SJSA1 (cell line): ENCODE measurements at places on chromosomes 13 and 19. TPM values are rescaled to one million over a fixed set of nuclear protein-coding genes. Genes with fewer than 3 reads are reported as not detected.

- H3K4me1 ChIP-seq = peaks cover 20% of the 10 kb centered on the region
- peak; percentile 83 for DNase-seq
- H3K4me3 ChIP-seq = peak overlapping the region; percentile 98
- H3K36me3 ChIP-seq = peaks cover 59% of the 10 kb centered on the region
These were observed 1.1 kb downstream of the KEAP1 start for GRCh38 chr19:10501971-10502523.

GRCh38 chr13:64327505-64328194 lies 2902.5 kb downstream of the PCDH9 start:
- H3K27ac ChIP-seq = no peak overlapping the region
- no peaks in the 10 kb centered on the region for H3K4me1 ChIP-seq
- no peaks in the 10 kb centered on the region for H3K27me3 ChIP-seq

DNA sequence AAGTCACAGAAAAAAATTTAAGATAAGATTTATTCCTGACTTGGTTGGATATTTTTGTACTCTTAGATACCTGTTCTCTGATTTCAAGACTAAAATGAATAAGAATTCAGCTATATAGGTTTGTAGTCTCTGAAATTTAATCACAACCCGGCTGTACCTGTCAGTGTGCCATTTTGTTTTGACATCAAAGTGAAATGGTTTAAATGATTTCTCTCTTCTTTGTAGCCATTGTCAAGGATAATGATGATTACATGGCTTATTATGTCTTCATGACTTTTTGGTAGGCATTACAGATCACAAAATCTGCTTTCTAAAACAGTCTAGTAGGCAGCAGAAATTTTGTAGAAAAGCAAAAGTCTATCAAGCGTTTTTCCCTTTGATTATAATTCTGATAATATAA lies 72.5 kb downstream of the PCDH17 start:
- no peaks in the 10 kb centered on the region for H3K27me3 ChIP-seq
- H3K27ac ChIP-seq = no peak overlapping the region
- H3K4me1 ChIP-seq = no peaks in the 10 kb centered on the region

DNA sequence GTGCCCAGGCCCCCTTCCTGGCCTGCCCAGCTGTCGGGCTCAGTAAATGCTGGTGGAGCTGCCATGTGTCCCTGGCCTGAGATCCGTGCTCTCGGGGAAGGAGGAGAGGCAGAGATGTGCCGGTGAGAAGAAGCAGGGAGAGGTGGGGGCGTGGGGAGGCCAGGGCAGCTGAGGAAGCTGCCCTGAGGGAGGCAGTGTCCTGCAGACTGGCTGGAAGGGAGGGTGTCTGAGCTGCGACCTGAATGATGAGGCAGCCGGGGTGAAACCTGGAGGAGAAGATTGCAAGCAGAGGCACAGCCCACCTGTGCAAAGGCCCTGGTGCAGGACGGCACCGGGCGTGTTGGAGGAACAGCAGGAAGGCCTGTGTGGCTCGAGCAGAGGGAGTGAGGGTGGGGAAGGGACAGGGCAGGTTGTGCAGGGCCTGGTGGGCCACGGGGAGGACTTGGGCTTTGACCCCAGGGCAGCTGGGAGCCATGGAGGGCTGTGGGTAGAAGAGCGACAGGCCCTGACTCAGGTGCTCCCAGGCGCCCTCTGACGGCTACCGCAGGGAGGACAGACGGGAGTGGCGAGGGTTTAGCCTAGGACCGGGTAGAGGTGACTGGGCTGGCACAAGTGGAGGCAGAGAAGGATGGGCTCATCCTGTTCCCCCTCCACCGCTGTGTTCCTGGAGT lies 14.0 kb upstream of the CELF5 start:
- peaks cover 51% of the 10 kb centered on the region for H3K36me3 ChIP-seq
- H3K4me3 ChIP-seq = no peak overlapping the region
- no peak overlapping the region for H3K27ac ChIP-seq
- no peaks in the 10 kb centered on the region for H3K27me3 ChIP-seq

DNA sequence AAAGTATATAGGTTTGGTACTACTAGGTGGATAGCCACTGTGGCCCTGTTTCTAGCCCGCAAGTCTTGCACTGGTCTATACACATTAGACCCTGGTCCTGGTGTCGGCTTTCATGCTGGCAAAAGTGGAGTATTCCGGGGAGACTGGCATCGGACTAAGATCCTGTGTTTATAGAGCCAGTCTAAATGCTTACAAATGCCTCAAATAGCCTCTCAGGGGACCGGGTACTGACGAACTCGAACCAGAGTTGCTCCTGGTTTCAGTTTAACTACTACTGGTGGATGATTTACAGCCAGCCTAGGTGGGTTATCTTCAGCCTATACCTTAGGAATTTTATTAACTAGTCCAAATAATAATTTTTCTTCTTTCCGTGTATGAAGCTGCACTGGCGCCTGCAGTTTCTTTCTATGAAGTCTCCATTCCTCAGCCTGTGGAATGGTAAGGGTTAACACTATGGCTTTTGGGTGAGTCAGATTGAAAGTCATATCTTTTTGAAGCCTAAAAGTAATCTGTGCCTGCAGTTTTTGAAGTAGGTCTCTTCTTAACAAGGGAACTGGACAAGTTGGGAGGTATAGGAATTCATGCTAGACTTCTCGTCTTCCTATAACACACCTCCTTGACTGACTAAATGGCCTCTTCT lies 51.3 kb downstream of the OR10H4 start:
- H3K27me3 ChIP-seq = no peaks in the 10 kb centered on the region
- peaks cover 4% of the 10 kb centered on the region; the same call in 1 of the 2 replicates for H3K4me1 ChIP-seq
- DNase-seq = no peak
- H3K27ac ChIP-seq = no peak overlapping the region
- H3K4me3 ChIP-seq = no peak overlapping the region

- H3K27ac ChIP-seq = peak overlapping the region; percentile 64; the same call in 1 of the 2 replicates
- peak; percentile 41 for DNase-seq
- no peak overlapping the region for H3K4me3 ChIP-seq
- H3K36me3 ChIP-seq = no peaks in the 10 kb centered on the region
- H3K4me1 ChIP-seq = peaks cover 74% of the 10 kb centered on the region
These were observed 153.8 kb downstream of the DCT start for GRCh38 chr13:94325650-94326049.

C19orf38 gene
- total RNA-seq = not detected in 2 replicates

BRSK1 gene
- 8.5 and 10.3 TPM in 2 replicates for total RNA-seq
